Stimulated activated CD8-positive, alpha-beta memory T cell treated with anti-CD3 and anti-CD28 coated beads, Interleukin-2, amount 100 ng/mL, for 1 hour (primary cell): ENCODE measurements at places on chromosomes 1 and 21.

DNA sequence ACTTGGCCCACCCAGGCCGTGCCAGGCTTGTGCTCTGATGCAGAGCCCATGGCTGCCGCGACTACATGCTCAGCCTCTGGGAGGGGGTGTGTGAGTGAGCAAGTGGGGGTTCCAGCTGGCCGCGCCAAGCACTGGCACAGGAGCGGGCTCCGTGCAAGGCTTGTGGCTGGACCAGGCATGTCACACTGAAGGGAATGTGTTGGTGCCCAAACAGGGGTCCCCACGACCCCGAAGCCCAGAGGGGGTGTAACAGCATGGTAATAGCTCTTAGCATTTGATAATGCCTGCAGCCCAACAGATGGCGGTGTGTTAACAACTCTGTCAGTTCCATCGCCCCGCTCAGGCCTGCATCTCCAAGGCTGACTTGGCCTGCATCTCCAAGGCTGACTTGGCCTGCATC, 38.3 kb upstream of the CD46 start:
- no peak for DNase-seq

DNA sequence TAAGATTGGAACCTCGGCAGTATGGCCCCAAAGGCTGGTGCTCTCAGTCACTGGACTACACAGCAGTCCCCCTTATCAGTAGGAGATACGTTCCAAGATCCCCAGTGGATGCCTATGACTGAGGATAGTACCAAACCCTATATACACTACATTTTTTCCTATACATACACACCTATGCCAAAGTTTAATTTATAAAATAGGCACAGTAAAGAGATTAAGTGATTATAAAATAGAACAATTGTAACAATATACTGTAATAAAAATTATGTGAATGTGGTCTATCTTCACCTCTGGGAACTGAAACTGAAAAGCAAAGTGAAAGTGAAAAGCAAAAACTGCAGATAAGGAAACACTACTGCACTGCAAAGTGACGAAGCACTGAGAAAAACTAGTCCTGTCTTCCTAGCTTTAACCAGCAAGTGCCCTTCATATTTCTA, 96.8 kb downstream of the INTS7 start:
- no peak for DNase-seq

DNA sequence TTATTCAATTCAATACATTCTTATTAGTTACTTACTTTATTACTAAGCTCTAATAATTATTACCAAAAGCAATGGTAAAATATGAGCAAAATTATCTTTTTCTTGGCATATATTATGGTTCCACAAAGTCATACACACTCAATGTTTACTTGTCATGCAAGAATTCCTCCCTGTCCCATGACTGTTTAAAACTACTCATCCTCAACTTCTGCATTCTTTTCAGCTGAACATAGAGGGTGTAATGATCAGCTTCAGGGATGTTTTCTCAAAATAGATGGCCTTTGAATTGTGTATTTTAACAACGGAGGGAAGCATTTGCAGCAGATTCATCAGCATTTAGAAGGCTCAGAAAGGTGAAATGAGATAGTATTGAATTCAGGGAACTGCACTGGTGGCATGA, 499.0 kb downstream of the RWDD3 start:
- DNase-seq, result no peak

DNA sequence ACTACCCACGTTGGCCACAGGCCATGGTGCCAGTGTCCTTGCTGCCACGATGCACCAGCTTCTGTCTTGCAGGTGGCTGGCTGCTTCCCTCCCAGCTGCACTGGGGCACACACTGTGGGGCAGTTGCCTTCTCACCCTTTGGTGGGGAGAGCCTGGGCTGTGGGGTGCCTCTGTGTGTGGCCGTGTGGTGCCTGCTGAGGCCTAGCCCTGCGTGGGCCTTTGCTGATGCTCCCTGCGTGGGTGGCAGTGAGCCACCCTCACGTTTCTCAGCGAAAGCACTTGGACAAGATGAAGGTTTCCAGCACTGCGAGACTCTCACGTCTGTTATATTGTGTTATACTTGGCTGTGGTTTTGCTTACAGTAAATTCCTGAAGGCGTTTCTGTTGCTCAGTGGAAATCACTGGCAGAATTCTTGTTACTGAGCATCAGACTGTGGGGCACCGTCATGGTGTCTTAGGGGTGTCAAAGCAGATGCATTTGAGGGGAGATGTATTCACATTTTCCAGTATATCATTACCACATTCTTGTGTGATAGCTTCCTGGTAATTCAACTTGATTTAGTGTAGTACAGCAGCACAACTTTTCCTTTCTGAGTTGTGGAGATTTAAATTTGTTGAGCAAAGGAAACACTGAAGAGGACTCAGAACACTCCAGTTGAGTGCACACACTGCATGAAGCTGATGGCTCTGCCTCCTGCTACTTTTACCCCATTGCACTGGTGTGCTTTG, 124.7 kb downstream of the PCBP3 start:
- no peak for DNase-seq

GRCh38 chr1:111719674-111720132, 19.5 kb downstream of the INKA2 start:
- DNase-seq, result no peak

- DNase-seq, result no peak
These were observed 469.0 kb upstream of the VAMP3 start for GRCh38 chr1:7302126-7302525.

- no peak for DNase-seq
These were observed 56.0 kb upstream of the CNIH3 start for GRCh38 chr1:224559981-224560728.

DNA sequence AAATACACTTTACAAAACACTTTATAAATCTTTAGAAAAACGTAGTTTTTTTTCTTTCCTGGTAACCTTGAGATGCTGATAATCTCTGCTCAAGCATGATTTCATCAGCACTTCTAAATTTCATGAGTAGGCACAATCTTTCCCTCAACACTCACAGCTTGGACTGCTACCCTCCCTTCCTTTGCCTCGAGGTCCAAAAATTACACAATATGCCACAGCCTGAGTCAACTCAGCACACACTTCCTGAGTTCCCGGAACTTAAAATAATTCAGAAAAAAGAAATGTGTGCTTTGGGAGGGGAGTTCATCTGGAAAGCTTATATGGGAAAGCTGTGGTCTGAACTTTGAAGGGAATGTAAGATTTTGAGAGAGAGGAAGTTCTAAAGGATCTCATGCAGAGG, 5.9 kb downstream of the CLCA2 start:
- no peak for DNase-seq

GRCh38 chr1:209491031-209491430, 92.5 kb upstream of the CAMK1G start:
- DNase-seq, result no peak

DNA sequence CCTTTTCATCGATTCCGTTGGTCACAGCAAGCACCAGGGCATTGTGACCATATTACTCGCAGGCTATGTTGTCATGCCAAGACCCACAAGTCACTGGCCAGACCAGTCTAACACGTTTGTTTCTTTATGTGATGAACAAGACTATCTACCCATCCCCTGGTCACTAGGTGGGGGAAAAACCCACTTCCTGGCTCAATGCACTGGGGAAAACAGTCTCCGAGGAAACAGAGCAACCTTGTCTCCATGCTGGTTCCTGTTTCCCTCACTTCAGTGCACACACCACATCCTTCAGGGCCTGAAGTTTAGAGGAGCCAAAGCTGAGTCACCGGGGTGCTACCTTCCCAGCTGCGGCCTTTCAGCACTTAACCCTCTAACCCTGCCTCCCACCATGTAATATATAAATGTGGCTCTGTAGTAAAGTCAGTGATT, 20.9 kb downstream of the ERICH3 start:
- no peak for DNase-seq

GRCh38 chr1:38727684-38728584, 131.6 kb downstream of the RRAGC start:
- no peak for DNase-seq

GRCh38 chr1:64856553-64856952, 109.8 kb downstream of the JAK1 start:
- DNase-seq, result no peak

- DNase-seq, result no peak
These were observed 89.2 kb downstream of the RIPK4 start for GRCh38 chr21:41677671-41678015.

- DNase-seq, result no peak
These were observed 21.6 kb downstream of the MAP3K21 start for GRCh38 chr1:233349137-233349536.

GRCh38 chr1:15256584-15256983, 9.6 kb downstream of the FHAD1 start:
- no peak for DNase-seq

DNA sequence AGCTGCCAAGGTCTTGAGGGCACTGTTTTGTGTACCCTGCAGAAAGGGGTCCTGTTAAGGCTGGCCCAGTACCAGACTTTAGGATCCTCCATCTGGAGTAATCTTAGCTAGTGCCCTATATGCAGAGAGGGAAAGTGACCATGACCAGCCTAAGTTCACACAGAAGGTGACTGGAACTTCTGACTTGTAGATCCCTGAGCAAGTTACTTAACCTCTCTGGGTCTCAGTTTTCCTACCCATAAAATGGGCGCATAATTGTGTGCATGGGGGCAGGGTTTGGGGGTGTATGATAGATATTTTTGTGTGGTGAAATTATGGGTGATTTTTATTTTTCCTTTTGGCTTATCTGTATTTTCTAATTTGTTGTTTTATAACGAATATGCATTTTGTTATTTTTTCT, 3.3 kb upstream of the SHISAL2A start:
- no peak for DNase-seq

GRCh38 chr1:6466023-6466422, at the start of gene TNFRSF25:
Gene TNFRSF25 (minus strand): TSS chr1:6466173. CDS start chr1:6466107, 66 bp downstream.
- no peak for DNase-seq

- no peak for DNase-seq
These were observed 22.5 kb upstream of the CNTN2 start for GRCh38 chr1:205020466-205020865.

DNA sequence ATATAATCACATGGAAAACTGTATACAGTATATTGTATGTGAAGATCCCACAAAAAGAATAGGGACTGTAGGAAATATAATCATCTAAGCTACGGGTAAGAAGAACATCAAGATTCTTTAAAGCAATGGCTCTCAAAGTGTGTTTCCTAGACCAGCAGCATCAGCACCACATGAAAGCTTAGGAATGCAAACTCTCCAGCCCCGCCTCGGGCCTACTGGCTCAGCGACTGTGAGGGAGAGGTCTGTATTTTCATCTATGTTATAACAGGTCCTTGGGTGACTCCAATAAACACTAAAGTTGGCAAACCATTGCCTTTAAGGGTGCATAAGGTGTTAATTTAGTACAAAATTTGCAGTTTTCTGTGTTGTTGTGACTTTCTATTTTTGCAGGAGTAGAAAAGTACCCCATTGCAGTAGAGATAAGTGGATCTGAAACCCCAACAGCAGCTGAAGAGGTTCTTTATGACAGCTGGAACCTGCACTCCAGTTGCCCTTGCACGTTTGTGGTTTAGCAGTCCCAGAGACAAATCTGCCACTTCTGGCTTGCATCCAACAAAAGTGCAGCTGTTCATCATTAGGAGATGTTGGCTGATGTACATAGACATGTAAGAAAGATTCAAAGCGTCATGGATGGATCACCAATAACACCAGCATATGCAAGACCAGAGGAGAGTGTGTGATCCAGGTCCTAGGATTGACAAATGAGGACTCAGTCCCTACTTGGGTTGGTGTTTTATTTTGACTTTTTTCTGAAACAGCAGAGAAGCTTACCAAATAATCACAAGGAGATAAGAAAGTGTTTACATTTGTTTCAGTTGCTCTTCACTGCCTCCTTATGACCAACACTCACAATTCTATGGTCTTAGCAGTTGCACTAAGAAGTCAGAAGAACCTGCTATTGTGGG, 15.9 kb upstream of the IFNAR1 start:
- DNase-seq, result no peak

DNA sequence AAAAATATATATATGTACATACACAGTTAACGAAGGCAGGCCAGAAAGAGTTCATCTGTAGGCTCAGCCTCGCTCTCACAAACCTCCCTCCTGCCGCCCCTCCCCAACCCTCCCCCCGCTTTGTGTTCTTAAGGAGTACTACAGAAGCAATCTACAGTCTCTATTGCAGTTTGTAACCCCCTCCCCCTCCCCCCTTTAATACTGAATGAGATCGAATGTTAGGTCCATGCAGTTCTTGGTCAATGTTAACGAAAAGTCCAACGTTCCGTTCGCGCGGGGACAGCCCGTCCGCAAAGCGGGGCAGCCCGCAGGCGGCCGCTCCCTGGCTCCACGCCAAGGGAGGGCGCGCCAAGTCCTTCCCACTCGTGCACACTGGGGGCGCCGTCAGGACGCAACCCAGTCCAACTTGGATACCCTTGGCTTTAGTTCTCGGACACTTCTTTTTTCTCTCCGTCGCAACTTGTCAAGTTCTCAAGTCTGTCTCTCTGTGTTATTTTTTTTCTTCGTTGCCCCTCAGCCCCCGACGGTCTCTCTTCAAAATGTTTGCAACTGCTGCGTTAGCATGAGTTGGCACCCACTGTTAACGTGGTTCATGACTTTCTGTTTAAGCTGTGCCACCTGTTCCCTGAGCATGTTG, 2.2 kb downstream of the JUN start:
- peak; percentile 13 for DNase-seq

GRCh38 chr1:213572912-213573647, 414.7 kb upstream of the PROX1 start:
- no peak for DNase-seq

DNA sequence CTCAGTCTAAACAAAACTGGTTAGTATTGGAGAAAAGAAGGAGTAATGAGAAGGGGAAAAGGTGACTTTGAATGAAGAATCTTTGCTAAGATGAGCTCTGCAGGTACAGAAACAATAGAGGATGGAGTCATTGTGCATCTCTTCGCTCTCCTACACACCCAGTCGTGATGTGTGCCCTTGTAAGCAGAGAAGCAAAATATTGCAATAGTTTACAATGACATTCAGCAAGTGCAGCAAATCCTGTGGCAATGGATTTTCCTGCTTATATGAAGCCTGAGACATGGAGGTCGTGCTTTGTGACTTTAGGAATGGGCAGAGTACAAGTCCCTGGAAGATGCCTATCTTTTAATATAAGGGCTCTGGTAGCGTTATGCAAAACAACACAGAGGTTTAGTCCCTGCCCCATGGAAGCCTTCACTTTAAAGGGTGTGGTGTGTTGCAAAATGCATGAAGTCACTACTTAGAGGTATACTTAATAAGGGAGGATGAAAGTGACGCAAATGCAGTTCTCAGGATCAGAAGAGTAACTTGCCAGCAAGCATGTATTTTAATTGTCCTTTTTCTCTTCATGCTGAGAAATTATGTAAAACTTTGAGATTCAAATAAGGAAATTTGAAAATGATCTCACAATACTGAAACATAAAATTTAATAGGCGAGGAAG, 88.0 kb upstream of the IVNS1ABP start:
- DNase-seq, result no peak

DNA sequence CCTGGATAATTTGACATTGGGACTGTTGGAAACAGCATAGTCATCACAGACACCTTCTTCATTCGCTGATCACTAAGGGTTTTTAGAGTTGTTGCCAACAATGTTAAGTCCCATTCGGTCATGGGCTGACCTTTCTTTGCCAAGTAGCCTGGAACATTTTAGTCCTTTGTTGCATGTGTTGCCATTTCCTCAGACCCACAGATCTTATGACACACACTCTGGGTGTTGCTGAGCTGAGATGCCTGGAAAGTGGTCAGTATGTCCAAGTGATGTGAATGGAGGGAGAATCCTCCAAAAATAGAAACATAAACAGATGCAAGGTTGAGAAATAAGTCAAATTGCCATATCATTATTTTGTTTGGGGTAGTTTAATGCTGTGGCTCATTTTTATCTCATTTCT, 61.5 kb upstream of the GJA5 start:
- no peak for DNase-seq

- DNase-seq, result no peak
These were observed 67.6 kb upstream of the NEK2 start for GRCh38 chr1:211742889-211743529.
